Choroid plexus epithelial cell (primary cell): ENCODE measurements at places on chromosomes 2 and 18.

GRCh38 chr2:161979490-161979889 lies 94.5 kb downstream of the DPP4 start:
- no peak for DNase-seq

DNA sequence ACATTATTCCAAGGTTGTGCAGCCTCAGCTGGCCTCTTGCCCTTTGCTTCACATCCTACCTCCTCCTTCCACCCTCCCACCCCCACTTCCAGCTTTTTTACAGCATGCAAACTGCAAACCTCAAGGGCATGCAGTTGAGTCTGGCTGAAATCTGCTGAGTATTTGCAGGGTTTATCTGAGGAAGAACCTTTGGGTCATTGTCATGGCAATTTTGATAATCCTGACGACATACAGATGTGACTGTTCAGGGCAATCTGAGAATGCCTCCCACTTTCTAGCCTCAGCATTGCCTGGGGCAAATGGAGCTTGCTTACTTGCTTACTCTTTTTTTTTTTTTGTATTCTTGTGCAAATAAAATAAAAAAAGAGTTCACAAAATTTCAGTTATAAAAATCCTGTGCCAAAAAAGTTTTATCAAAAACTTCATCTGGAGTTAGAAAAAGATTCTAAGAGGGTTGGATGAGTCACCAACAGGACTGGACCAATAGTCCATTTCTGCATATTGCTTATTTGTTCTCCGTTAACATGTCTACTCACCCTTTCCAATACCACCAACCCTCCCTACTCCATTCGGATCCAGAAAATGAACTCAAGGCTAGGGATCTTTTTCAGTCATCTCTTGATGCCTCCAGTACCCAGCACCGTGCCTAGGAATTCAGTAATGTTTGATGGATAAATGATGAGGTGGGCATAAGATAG lies 23.6 kb upstream of the LHCGR start:
- DNase-seq: no peak

GRCh38 chr18:28576941-28577340 lies 400.0 kb upstream of the CDH2 start:
- DNase-seq: no peak

- no peak for DNase-seq
Observed at GRCh38 chr18:46398625-46399024, 258.4 kb downstream of the LOXHD1 start.

DNA sequence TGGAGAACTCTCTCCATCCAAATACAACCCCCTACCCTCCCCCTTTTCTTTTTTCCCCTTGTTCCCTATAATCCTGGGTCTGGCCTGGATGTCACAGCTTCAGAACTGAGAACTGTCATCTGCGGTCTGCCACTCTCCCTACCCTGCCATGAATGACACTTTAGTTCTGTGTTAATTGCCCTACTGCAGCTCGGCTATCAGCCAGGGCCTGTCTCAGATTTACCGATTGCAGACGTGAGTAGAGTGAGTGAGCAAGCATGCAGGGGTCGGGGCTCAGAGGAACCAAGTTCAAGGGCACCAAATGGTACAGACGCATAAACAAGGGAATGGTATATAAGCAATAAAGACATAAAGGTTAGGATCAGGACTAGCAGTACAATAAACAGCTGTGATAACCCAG lies 967.8 kb downstream of the BCL11A start:
- DNase-seq: no peak

DNA sequence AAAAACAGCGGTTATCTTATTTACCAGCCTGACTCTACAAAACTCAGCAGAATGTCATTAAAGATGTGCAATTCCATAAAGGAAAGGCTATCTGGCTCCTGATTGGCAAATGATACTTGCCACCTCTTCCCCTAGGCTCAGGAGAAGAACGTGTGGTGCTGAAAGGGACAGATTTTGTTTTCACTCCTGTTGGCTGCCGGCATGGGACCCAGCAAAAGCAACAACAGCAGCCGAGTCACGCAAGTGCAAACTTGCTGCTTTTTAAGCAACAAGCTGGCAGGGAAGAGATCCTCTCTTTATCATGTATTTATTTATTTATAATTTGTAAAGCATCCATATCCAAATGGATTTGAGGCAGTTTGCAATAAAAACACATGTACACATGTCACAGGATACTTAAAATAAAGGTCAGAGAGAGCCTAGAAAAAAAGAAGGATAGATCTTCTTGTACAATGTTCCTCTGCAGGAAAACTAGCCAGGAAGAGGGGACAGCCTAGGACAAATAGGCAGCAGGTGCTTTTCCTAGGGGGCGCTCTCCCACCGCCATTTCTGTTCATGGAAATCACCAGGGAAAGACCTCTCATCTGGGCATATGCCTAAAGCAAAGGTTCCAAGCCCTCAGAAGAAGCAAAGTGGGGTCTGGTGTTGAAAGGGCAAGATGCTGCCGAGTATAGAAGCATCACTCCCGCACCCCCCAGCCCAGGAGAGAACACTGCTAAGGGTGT lies 799.3 kb downstream of the BCL11A start:
- no peak for DNase-seq

DNA sequence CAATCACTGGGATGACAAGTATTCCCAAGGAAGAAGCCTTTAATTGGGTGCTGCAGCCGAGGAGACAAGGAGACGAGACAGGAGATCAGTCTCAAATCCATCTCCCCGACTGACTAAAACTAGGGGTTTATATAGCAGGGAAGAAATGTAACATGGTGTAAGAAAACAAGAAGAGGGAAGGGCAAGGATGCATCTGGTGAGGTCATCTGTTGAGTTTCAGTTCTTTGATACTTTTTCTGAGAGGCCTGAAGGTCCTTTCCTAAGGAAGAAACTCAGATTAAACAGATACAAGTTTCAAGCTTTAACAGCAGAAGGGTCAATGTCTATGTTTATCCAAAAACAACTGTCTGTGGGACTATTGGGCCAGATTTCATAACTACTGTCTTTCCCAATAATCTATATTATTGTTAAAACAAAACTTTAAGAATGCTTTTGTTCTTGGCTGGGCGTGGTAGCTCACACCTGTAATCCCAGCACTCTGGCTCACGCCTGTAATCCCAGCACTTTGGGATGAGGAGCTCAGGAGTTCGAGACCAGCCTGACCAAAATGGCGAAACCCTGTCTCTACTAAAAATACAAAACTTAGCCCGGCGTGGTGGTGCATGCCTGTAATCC lies 2.5 kb upstream of the PDCL3 start:
- no peak for DNase-seq

DNA sequence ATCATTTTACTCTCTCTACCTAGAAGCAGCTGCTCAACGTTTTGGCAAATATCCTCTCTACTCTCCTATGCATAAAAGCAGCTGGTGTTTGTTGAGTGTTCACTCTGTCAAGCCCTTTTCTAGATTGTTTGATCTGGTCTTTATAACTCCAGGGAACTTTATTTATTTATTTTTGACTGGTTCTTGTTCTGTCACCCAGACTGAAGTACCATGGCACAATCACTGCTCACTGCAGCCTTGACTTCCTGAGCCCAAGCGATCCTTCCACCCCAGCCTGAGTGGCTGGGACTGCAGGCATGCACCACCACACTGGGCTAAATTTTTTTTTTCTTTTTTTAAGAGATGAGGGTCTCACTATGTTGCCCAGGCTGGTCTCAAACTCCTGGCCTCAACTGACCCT lies 12.7 kb downstream of the CATIP start:
- no peak for DNase-seq

DNA sequence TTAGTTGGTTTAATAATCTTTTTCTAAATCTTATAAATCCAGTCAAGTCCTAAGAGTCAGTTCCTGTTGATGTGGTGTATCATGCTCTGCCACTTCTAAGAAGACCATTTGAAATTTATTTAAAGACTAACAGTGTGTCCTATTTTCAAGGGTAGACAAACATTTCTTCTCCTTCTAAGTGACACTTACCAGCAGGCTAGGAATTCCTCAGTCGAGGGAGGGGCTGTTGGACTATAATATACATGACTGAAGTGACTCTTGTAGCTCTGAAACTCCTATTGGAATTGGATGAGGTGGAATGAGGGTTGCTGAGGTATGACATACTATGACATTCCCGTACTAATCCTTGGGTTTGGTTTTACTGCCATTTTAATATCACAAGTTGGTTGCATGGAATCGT lies 30.6 kb downstream of the ITGB6 start:
- no peak for DNase-seq

DNA sequence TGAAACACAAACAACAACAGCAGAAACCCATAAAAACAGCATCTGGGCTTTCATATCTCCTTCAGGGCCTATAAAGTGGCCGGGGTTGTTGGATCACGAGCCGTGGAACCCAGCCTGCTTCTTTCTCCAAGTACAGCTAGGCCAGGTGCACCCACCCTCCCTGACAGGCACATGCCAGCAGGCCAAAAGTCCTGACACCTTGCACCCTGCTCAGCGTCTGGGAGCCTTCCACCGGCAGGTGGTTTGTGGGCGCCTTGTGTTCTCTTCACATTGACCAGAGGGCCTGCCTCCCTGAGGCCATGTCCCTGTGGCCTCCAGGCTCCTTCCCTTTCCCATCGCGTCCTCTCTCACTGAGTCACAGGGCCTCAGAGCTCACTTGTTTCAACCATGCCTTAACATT lies 271.6 kb downstream of the ZNF516 start:
- no peak for DNase-seq

DNA sequence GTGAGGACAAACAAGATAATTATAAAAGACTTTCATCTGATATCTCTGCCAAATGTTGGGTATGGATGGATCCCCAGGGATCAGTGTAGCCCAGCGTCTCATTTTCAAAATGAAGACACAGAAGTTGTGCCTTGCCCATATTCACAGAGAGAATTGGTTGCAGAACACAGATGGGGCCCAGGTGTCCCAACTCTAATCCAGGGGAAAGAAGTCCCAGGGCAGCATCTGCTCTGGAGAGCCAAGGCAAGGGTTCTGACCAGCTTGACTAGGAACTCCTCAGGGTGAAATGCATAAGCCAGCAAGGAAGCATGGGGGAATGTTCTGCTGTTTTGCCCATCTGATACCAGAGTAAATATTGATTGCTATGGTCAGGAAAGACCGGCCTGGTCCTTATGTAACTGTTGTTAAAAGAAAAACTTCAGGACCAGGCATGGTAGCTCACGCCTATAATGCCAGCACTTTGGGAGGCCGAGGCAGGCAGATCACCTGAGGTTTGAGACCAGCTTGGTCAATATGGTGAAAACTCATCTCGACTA lies 68.7 kb upstream of the CABLES1 start:
- no peak for DNase-seq

DNA sequence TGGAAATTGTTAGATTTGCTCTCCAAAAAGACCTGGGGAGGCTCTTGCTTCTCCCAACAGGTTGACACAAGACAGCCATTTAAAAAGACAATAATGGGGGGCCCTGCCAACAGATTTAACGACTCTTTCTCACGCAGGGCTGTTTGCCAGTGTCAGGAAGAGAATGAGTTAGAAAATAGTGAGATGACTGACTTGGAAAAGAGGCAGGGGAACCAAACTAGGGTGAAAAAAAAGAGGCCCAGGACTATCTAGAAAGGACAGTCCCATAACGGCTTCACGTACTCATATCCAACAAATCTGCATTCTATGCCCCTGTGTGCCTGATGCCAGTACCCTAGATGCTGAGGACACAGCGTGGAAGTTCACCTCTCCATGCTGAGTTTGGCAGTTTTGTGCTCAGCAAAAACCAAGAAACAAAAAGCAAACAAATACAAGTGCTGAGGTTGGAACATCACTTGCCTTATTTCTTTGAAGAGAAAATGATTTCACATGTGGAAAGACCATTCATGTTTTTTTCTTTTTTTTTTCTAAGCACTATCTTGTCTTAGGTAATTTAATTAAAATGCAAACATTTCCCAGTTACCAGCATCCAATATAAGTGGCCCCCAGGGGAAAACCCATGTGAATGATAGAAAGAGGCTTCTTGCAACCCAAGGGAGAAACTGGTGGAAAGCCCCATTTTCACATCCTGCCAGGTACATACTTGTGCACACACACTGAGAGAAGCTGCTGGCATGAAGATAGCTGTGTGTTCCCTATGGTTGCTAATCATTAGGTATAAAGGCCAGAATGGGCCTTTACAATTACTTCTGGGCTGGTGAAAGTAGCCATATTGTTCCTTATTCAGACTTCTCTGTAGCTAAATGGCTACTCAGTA lies 10.6 kb upstream of the WIPF1 start:
- DNase-seq: no peak

GRCh38 chr2:212928681-212929080 lies 222.7 kb downstream of the IKZF2 start:
- no peak for DNase-seq

DNA sequence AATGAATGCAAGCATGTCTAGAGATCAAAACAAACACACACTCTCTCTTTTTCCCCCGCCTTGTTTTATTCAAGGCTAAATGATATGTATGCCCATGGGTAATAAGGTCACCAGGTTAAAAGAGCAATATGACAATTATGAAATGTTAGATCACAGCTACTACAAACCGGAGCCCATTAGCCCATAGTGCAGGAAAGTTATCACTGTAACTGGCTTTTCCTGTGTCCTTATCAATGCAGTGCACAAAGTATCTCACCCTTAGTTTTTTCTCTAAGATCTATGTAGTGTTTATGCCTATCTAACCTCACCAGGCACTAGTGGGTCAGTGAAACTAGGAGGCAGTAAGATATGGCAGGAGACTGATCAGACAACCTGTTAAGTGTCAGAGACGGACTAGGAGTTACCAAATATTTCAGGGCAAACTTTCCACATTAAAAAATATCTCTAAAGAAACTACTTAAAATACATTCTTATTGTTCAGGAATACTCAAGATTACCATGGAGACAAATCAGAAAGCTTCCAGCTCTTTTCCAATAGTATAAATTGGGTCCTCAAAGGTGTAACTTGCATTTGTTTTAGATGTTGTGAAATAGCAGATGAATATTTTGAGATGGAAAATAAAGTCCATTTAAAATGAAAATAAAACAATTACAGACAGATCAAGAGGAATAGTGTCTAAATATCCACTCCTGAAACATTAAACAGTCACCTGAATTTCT lies 282.2 kb downstream of the EXOC6B start:
- DNase-seq: no peak

- no peak for DNase-seq
Observed at GRCh38 chr18:58525928-58526424, 102.9 kb downstream of the ALPK2 start.

GRCh38 chr2:176758426-176758825 lies 454.2 kb upstream of the HNRNPA3 start:
- DNase-seq: no peak

- DNase-seq: no peak
Observed at GRCh38 chr2:197994751-197995150, 190.4 kb downstream of the PLCL1 start.

DNA sequence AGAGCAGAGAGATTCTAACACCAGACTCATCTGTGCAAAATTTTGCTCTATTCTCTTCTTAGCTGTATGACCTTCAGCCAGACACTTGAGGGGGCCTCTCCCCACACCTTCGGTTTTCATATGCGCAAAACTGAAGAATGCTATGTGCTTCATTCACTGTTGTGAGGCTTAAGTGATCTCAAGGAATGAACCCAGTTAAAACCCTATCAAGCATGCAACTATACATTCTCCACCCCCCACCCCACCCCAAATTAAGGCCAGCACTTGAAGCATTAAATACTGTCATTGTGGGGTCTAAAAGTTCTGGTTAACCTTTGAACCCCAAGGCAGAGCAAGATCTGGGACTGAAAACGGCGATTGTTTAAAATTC lies 10.0 kb downstream of the PCARE start:
- DNase-seq: no peak

- peak; percentile 91 for DNase-seq
Observed at GRCh38 chr2:179596018-179596417, 265.4 kb downstream of the ZNF385B start.

GRCh38 chr2:188833331-188833730 lies 140.8 kb upstream of the COL3A1 start:
- DNase-seq: no peak
